Activated CD8-positive, alpha-beta memory T cell treated with anti-CD3 and anti-CD28 coated beads for 24 hours (primary cell): ENCODE measurements at places on chromosomes 1 and 21.

DNA sequence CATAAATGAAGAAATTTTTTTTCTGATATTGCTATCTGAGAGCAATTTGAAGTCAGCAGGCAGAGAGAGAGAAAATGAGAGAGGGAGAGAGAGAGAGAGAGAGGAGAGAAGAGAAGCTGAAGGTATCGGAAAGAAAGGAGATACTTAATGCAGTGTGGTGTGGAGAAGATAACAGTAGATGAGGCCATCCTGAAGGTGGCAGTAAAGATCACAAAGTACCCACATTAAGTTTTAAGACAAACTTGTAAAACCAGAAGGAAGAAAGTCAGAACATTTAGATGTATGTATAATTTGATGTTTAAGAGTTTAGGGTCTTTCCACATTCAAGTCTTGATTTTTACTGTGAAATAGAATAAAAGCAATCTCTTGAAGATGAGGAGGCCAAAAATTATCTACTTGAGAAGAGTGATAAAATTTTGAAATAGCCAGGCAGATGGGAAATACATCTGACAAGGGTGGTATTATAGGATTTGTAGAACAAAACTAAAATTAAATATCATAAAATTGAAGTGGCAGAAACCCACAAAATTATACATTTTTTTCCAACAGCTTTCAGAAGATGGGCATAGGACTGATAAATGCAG, 1753.4 kb downstream of the MRPL39 start:
- DNase-seq: no peak

DNA sequence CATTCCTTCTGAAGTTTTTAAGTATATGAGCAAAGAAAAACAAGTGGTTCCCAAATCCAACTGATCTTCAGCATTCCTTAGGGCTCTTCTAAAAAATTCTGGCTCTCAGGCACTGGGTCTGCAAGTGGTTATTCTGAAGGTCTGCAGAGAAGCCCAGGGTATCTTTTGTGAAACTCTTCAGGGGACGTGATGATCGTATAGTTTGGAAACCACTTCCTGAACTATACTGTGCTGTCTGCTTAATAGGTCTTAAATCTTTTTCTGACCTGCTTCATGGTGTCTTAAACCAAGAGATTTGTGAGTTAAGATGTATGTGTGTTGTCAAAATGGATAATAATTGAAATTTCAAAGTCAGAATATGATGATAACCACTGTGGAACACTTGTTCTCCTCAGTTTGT, 115.5 kb downstream of the LHX9 start:
- DNase-seq: no peak

- DNase-seq: no peak
These were observed 27.8 kb downstream of the FBXO42 start for GRCh38 chr1:16324456-16324890.

DNA sequence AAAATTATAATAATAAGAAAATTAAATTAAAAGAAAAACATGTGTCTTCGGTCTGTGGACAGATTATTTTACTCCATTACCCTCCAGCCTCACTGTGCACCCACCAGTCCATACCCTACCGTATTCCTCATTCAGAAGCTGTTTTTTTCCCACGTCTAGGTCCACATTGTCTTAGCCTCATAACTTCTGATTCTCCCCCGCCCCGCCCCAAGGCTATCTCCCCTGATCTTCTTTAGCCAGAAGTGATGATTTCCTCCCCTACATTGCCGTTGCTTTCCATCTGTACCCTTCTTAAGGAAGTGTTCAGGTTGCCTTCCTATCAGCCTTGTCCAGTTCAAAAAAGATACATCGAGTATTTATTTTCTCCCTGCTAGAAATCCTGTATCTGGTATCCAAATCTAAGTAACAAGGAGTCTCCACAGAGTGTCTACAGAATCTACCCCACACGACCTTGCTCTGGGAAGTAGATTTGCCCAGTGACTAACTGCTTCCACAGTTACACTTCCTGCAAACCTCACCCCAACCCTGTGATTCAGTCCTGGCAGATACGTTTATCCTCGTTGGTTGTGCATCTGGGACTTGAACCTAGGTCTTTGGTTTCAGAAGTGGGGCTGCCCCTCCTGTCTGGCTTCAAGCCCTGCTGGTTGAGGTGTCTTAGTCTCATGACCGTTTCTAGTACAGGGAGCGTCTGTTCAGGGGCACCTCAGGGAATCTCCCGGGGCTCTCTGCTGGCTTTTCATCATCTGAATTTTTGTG, 470.2 kb downstream of the CAMTA1 start:
- DNase-seq: no peak

DNA sequence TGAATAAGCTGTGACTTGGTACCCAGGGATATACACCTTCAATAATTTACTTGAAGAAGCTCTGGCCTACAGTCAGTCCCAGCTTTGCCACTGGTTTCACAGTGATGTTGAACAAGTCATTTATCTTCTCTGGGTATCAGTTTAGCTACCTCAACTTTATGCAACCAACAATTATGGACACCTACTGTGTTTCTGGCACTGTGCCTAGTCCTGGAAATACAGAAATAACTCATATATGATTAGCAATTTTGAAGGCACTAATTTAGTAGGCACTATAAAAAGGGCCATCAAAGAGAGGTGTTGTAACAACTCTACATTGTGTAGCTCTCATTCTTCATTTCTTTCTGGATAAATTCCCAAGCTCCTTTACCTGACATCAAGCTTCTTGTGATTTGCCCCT, 88.6 kb upstream of the SPATA6 start:
- DNase-seq: no peak

- no peak for DNase-seq
These were observed 151.6 kb downstream of the C1orf94 start for GRCh38 chr1:34328281-34328799.

GRCh38 chr21:25871566-25871965, 136.8 kb downstream of the GABPA start:
- no peak for DNase-seq

DNA sequence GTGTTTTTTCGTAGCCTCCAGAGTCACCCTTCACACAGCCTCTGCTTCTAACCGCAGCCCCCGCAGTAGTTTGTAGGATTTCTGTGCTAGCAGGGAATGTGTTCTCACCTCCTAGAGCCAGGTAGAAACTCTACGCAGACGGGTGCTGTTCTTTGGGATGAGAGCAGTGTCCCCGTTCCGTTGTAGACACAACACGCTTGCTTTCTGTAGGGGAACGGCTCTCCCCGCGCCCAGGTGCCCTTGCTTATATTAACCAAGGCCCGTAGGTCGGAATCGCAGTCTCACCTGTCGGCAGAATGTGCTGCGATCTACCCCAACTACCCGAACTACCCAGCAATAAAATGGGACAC, 111.8 kb upstream of the NBPF11 start:
- DNase-seq: no peak

GRCh38 chr1:91699339-91699974, 186.5 kb downstream of the TGFBR3 start:
- no peak for DNase-seq

DNA sequence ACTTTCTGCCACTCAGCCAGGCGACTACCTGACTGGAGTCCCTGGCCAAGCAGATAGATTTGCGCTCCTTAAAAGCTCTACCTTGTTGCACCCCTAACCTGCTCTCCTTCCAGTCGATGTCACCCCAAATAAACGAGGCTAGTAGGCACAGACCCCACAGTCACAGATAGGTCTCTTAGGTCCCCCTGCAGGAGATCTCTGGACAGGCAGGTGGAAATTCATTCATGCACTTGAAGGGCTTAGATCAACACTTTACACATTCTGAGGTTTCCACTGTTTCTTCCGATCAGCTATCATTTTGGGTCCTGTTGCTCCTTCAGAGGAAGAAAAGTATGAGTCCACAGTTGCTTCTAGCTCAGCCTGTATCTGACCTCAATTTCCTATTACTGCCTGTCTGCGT, 272.6 kb upstream of the FMN2 start:
- no peak for DNase-seq

DNA sequence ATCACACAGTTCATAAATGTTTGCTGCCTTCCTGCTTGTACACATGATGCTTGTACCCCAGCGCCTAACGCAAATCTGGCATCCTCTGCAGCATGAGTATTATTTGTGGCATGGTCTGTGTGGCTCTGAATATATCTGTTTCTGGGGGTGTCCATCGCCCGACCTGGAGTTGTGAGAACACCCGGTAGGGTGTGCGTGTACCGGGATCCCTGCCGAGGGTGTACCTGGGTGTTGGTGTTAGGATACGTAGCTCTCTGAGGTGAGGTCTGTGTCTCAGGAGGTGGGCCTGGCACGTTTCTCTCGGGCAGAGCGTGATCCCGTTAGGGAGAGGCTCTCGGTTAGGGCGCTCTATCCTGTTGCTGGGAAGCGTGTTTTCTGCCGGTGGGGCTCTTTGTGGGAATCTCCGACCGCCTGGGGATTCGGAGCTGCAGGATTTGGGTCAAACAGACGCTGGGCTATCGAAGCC, 10.4 kb upstream of the CDC20 start:
- DNase-seq: no peak

GRCh38 chr1:229913489-229913888, 153.5 kb upstream of the GALNT2 start:
- no peak for DNase-seq

DNA sequence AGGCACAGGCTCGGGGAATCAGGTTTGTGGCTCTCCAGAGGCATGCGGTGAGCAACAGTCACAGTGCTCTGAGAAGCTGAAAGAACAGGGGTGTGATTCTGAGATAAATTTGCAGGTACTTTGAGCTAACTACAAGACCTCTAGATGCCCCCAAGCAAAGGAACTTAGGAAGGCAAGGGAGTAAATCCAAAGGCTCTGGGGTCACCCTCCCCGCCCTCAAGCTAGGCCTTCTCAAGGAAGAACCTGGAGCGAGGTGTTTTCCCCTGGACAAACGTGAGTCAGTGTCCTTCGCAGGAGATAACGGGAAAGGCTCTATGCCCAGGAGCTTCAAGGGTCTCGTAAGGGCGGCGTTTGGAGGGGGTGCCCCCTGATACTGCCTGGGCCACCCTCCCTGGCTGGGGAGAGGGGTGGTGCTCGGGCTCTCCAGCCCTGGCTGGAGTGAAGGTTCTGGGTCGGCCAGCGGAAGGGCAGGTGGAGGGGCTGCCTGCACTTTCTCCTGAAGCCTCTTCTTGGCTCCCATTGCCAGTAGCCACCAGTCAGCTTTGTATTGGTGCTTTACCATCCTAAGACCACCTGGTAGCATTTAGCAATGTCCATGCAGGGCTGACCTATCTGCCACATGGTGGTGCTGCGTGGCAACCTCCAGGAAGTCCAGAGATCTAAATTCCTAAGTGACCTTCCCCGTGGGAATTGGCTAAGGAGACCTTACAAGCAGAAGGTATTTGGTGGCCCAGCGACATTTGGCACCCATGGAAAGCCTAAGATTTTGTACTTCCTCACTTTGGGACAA, 44.0 kb downstream of the GPR161 start:
- DNase-seq: no peak

DNA sequence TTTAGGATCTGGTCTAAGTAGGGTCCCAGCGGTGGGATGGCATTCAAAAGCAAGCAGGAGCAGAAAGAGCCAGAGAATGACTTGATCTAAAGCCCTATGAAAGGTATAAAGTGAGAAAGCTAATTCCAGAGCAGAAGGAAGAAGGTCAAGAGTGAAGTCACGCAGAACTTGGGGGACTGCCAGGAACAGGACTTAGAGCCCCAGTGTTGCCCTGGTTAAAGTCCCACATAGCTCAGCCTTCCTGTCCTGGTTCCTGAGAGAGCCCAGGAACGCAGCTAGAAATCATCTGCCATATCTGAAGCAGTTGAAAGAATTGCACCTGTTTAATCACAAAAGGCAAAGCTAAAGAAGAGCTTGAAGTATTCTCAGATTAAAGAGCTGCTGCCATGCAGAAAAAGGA, 160.6 kb upstream of the ATP1B1 start:
- DNase-seq: no peak

GRCh38 chr1:217955723-217956122, 324.6 kb downstream of the SPATA17 start:
- no peak for DNase-seq

GRCh38 chr21:17848228-17848627, 29.1 kb upstream of the C21orf91 start:
- no peak for DNase-seq

DNA sequence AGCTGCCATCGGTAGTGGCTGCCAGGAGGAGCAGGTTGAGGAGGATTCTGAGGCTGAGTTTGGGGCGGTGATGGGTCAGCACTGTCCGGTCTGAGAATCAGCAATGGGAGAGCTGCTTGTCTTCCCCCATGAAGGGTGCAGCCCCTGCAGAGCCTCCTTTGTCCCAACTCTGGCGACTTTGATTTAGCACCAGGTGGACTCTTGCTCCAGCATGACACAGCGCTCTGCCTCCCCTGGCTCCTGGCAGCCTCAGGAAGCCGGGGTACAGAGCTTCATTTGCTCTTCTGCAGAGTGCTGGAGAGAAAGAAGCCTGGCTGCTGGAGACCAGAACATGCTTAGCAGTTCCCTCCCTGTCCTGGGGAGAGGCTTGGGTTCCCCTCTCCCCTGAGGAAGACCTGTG, 13.3 kb downstream of the ZDHHC18 start:
- DNase-seq: no peak

DNA sequence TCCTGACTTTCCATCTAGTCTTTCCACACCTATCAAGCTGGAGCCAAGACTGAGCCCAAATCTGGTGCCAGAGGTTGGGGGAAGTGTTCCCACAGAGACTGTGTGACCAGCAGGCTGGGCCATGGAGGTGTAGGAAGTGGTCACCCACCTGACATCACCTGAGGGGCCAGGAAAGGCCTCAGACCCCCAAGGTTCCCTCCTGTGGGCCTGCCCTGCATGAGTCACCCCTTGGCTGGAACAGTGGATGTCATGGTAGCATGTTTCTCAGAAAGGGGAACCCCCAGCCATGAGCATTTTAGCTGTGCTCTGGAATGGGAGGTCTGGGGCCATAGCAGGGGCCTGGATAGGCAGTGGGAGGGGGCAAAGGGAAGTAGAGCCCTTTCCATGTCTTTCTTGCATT, 5.7 kb upstream of the TNFRSF8 start:
- no peak for DNase-seq

GRCh38 chr1:31755850-31756492, 8.2 kb downstream of the ADGRB2 start:
- DNase-seq: no peak

DNA sequence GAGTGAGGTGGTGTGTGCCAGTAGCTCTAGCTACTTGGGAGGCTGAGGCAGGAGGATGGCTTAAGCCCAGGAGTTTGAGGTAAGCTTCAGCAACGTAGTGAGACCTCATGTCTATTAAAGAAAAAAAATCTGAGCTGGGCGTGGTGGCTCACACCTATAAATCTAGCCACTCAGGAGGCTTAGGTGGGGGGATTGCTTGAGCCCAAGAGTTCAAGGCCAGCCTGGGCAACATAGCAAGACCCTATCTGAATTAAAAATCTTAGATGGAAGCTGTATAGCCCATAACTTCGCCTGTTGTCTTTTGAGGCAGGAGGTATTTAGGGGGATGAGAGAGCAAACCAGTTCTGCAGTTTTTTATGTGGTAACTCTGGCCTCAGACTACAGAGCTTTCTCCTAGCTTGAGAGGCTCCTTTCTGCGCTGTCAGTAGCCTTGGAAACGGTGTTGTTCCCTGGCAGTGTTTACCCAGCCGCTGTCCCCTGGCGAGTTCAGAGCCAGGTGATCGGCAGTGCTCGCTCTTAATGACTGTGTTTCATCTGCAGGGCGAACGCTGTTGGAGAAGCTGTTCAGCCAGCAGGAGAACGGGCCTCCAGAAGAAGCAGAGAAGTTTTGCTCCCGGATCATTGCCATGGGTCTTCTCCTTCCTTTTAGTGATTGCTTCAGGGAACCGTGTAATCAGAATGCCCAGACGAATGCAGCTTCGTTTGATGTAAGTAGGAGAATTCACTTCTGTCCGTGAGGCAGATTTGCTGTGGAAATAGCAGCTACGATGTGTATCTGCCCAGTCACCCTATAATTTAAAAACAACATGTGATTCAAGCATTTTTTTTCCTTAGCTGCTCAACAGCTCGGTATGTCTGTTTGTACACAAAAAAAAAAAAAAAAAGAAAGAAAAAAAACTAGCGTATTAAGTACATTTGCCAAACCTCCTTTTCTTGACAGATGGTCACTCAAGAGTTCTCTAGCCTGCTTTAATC, 31.2 kb downstream of the FMN2 start:
- DNase-seq: no peak
